ENCODE measurements at places on chromosomes 1 and 21.

DNA sequence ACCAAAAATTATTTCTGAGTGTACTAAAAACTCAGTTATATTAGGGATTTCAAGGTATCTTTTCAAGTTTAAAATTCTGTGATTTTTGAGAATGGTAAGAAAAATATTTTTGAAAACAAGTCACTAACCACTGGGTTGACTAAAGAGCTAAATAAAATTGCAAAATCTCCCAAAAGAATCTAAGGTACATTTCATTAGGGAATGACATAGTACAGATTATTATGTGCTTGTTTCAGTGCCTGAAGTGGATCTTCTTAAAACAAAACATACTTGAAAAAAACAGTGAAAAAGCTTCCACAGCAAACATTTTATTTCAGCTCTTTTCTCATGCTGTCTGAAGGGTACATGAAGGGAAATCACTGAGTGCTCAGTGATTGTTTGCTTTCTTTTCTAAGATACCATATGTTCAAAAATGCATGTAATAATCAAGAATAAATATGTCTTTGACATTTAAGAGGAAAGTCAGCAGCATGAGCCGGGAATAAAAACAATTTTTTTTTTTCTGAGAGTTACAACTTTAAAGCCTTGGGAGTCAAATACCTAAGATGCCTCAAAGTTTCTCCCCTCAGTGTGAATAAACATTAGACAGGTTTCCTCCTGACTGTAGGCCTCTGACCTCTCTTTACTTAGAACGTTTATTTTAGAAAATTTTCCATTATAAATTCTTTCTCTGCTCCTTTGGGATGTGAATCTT lies 200.7 kb downstream of the KCNT2 start:
- DNase-seq, result no peak

DNA sequence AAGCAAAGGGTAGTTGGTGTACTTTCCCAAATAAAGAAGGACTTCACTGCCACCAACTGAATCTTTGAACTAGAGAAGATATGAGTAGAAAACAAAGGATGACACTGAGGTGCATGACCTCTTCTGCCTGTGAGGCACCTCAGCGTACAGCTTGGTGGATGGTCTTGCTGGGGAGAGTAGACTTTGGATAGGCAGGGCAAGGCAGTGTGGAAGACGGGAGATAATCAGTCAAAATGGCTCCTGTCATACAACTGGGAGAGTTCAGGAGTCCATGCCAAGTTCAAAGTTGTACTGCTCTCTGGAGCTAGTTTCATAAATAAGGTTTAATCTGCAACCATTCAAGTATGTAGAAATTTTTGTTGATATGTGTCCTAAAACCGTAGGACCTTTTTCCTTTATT lies 143.4 kb downstream of the BARHL2 start:
- DNase-seq, result no peak

- DNase-seq, result no peak
These were observed 18.0 kb upstream of the BTG2 start for GRCh38 chr1:203287109-203287893.

DNA sequence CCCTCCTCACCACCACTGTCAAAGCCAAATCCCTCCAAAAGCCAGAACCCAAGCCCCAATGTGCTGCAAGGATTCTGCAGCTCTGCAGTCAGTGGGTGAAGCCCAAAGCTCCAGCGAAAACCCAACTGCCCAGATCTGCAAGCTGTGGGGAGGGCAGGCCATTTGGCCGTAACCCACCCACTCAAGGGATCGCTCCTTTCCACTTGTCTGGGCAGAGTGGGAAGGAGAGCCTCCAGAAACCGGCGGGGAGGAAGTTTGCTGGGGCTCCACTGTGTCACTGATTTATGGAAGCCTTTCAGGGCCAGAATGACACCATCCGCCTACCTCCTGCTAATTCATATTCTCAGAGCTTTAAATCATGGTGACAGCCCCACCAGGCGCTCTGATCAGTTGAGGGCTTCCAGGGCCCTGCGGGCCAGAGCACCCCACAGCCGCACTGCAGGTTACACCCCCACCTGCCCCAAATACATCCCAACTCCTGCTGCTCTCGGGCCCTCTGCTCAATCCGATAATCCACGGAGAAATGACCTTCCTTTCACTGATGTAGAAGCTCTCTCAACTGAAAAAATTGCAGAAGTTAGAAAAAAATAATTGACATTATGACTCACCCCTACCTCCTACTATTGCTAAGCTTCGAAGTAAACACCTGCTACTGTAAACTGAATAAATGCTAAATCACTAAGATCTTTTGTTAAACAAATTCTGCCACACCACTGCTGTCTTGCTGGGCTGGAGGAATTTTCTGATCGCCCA lies 40.6 kb upstream of the RAB4A start:
- no peak for DNase-seq

DNA sequence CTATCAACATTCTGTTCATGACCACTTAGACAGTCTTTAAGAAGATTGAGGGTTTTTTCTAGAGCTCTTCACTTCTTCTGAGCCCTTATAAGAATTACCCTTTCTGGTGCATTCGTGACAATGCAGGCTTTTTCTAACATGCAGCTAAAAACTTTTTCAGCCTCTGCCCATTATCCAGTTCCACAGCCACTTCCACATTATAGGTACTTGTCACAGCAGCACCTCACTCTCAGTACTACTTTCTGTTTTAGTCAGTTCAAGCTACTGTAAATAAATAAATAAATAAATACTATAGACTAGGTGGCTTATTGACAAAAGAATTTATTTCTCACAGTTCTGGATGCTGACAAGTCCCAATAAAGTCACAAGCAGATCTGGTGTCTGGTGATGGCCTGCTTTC lies 284.4 kb upstream of the PKN2 start:
- DNase-seq, result no peak

GRCh38 chr1:68955424-68955823 lies 458.5 kb upstream of the DEPDC1 start:
- no peak for DNase-seq

GRCh38 chr1:74847715-74848114 lies 114.8 kb downstream of the TYW3 start:
- DNase-seq, result no peak

GRCh38 chr1:75130865-75131564 lies 3.2 kb upstream of the LHX8 start:
- no peak for DNase-seq

Data from H54 (cell line).